ENCODE measurements at places on chromosomes 3 and 15.

GRCh38 chr3:169894110-169894509 lies 17.3 kb upstream of the SAMD7 start:
- DNase-seq, result no peak

- DNase-seq, result no peak
These were observed 44.5 kb downstream of the CTDSPL start for GRCh38 chr3:37905987-37906674.

GRCh38 chr3:130659911-130660310 lies 86.7 kb downstream of the PIK3R4 start:
- DNase-seq, result no peak

GRCh38 chr3:37906734-37907282 lies 45.1 kb downstream of the CTDSPL start:
- DNase-seq, result no peak

DNA sequence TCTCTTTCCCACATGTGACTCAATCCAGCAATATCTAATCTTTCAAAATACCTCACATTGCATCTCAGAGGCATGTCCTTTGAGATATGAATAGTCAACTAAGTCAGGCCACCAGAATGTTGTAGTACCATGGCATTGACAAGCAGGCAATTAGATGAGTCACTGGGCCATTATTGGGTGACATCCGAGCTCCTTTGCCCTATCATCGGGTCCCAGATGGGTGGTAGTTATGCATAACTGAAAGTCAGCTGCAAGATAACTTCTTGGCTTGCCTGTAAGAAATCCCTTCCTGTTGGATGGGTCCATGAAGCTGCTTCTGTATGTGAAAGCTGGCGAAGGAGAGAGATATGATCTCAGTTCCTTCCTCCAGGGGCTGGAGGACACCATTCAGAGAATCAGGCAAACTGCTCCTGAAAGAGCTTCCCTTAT lies 32.8 kb downstream of the ARRDC4 start:
- no peak for DNase-seq

DNA sequence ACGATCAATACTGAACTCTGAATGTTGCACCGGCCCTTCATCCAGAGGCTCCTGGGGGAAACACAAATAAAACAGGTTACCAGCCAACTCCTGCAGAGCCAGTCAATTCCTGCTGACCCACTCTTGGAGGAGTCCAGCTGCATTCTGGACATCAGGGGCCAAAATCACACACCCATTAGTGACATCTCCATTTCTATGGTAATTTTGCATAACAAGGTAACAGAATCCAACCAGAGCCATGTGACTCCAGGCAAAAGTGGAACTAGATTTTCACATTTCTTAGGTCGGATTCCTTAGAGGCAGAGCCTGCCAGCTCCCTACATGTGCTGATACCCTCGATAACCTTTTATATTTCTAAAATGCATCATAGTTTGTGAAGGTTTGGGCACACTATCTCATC lies 119.2 kb upstream of the CTNNB1 start:
- DNase-seq, result no peak

- DNase-seq, result no peak
These were observed 376.6 kb downstream of the RSL24D1 start for GRCh38 chr15:54820098-54820497.

GRCh38 chr15:39052323-39052705 lies 487.7 kb upstream of the RASGRP1 start:
- no peak for DNase-seq

- DNase-seq, result no peak
These were observed 116.9 kb downstream of the GADL1 start for GRCh38 chr3:30777426-30778113.

DNA sequence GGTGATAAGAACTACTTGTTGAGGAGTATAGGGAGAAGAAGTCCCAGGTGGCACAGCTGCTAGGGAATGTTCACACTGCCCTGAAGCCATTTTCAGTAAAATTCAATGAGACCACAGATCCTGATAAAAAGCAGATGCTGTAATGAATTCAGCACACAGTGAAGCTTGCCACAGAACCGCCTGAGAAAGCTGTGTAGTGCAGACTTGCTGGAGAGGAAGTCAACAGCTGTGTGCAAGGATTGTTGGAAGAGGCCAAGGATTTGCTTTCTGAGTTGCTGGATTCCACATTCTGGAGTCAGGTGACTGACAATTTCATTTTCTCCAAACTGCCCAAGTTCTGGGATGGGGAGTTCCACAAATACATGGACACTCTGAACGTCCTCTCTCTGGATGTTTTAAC lies 70.9 kb downstream of the ANP32A start:
- DNase-seq, result no peak

- no peak for DNase-seq
These were observed 85.0 kb upstream of the P3H2 start for GRCh38 chr3:190205739-190206138.

DNA sequence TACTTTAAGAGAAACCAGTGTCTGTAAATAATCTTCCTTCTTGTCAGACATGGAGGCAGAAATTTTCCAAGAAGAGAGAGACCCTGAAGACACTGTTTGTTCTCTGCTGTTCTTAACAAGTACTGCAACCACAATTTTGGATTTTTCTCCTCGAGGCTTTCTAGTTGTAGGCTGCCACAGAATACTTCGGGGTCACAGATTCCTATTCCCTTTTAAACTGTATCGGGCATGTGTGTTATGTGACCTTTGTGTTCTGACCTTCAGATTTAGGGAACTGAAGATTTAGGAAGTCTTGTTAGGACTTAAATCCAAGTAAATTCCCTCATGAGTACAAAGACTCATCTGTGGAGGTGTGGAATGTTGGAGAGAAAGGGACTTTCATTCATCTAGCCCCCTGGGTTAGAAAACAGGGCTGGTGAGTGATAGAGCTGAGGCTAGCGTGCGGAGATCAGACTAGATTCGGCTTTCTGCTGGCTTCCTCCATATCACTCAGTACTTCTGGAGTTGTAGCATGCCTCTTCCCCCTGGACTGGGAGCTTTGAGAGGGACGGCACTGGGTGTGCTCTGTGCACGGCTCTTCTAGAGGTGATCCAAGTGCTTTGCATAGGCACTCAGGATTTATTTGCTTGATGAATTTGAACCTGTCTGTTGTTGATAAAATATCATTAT lies 237.0 kb downstream of the LPP start:
- DNase-seq, result no peak

DNA sequence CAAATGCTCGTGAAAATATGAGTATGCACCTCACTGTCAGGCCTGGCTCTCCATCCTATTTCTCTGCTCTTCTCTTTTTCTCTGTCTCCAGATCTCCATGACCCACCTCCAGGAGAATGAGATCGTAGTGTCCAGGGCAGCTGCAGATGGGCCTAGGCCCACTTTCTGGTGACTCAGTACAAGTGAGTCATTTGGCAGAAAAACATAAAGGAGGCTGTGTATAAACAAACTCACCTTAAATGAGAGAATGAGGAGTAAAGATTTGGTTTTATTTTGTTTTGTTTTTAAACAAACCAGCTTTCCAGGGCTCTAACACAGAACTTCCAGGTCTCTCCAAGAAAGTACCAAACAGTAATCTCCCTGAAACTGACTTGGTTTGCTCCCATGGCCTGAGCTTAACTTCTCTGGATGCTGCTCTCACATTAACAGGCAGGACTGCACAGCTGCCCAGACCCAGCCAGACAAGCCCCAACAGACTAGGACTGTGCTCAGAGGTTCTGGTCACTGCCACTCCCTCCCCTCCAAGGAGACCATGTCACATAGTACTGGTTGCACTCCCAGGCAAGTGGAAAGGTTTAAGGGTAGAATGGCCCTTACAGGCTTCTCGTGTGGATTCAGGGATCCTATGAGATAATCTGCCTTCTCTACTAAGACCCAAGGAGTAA lies 1.5 kb upstream of the HEG1 start:
- no peak for DNase-seq

GRCh38 chr3:42763021-42763420 lies 10.0 kb downstream of the CCDC13 start:
- no peak for DNase-seq

- DNase-seq, result no peak
These were observed 12.5 kb downstream of the FBLN2 start for GRCh38 chr3:13561376-13561775.

- no peak for DNase-seq
These were observed 9.2 kb upstream of the UBE2Q2 start for GRCh38 chr15:75834021-75834420.

DNA sequence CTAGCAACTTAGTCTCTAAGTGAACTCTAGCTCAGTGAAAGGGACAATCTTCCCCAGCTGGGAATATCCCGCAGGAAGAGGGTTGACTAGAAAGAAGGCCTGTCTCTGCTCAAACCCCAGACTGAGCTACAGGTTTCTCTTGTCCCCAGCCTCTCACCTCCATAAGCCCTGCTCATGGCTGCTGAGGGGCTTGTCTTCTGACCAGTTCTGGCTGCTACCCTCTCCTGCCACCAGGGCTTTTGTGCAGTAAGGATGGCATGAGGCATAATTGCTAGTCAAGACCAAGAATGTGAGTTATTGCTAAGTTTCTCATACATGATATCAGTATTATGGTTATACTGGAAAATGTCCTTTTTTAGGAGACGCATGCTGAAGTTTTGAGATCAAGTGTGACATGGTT lies 21.3 kb downstream of the WDR53 start:
- no peak for DNase-seq

DNA sequence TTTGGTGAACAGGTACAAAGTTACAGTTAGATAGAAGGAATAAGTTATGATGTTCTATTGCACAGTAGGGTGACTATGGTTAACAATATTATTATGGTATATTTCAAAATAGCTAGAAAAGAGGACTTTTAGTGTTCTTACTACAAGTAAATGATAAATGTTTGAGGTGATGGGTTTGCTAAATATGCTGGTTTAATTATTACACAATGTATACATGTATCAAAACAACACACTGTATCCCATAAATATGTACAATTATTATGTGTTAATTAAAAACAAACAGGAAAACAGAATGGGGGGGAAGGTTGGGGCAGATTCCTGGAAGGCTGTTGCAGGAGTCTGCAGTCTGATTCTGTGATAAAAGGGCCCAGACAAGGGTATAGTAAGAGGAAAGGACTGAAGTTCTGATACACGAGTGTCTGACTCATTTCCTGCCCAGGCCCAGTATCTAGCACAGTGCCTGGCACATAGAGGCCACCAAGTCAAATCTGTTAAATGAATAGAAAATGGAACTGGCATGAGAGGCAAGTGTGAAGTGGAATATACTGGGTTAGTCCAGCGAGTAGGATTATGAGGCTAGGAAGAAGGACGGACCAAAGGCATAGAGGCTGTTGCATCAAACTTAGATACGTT lies 7.2 kb upstream of the ENTPD3 start:
- no peak for DNase-seq

DNA sequence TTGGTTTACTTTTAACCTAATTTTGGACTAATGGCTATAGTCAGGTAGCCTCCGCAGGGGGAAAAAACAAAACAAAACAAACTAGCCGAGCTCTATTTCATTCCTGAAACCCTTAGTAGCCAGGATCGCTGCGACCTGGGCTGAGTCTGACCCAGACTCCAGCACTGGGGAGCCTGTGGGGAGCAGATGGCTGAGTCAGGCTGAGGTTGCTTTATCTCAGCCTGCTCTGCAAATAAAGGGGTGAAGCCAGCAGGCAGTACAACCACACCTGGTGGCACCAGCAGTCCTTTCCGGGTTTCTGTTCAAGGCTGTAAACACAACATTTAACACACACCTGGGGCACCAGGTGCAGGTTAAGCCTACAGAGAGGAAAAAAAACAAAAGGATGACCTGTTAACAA lies 27.3 kb downstream of the ABHD2 start:
- DNase-seq, result no peak

DNA sequence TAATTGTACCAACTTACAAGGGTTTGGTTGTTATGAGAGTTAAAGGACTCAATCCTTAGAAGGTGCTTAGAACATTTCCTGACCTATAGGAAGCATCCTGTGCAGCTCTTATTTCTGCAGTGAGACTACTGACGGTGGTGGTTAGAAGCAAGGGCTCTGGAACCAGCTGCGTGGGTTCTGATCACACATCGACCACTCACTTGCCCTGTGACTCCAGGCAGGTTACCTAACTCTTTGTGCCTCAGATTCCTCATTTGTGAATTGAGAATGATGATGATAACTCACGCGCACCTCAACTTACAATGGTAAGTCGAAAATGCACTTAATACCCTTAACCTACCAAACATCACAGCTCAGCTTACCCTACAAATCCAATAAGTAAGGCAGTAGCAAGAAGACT lies 80.7 kb upstream of the SPATA12 start:
- no peak for DNase-seq

DNA sequence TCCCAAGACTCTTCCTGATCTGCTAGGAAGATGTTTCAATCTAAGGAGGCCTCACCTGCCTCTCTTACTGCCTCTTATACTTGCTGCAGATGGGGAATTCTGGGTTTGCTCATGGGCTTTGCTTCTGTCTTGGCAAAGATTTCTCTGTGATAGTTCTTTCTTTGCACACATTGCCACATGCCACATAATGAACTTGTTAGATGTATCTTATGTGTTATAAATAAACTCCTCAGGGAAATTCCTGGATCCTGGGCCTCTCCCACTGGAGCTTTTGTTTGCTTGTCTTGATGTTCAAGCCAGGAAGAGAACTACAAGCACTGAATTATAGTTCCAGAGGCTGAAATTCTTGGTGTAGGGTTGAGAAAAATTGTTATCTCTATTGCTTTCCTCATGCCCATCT lies 12.2 kb downstream of the RTP1 start:
- peak; percentile 32 for DNase-seq

- DNase-seq, result no peak
These were observed 254.6 kb downstream of the UACA start for GRCh38 chr15:70508561-70509281.

GRCh38 chr15:45263854-45264253 lies 11.8 kb downstream of the SLC28A2 start:
- no peak for DNase-seq

GRCh38 chr3:106827515-106828213 lies 549.6 kb upstream of the CCDC54 start:
- no peak for DNase-seq

DNA sequence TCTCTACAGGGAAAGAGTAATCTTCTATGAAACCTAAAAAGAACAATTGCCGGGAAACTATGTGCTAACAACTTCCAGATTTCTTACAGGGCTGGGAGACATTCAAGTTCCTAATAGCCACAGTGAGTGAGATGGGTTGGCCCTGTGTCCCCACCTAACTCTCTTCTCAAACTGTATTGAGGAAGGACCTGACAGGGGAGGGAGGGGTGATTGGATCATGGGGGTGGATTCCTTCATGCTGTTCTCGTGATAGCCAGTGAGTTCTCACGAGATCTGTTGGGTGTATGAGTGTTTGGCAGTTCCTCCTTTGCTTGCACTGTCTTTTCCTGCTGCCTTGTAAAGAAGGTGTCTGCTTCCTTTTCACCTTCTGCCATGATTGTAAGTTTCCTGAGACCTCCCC lies 958.7 kb downstream of the AGBL1 start:
- no peak for DNase-seq

All from dorsolateral prefrontal cortex (tissue), 122 donors.